AG10803 (cell line): ENCODE measurements at places on chromosomes 16 and 17.

- no peak for DNase-seq
Observed at GRCh38 chr17:12390631-12391030, 275.1 kb upstream of the MYOCD start.

GRCh38 chr17:41535764-41536481, 7.8 kb upstream of the KRT19 start:
- no peak for DNase-seq

DNA sequence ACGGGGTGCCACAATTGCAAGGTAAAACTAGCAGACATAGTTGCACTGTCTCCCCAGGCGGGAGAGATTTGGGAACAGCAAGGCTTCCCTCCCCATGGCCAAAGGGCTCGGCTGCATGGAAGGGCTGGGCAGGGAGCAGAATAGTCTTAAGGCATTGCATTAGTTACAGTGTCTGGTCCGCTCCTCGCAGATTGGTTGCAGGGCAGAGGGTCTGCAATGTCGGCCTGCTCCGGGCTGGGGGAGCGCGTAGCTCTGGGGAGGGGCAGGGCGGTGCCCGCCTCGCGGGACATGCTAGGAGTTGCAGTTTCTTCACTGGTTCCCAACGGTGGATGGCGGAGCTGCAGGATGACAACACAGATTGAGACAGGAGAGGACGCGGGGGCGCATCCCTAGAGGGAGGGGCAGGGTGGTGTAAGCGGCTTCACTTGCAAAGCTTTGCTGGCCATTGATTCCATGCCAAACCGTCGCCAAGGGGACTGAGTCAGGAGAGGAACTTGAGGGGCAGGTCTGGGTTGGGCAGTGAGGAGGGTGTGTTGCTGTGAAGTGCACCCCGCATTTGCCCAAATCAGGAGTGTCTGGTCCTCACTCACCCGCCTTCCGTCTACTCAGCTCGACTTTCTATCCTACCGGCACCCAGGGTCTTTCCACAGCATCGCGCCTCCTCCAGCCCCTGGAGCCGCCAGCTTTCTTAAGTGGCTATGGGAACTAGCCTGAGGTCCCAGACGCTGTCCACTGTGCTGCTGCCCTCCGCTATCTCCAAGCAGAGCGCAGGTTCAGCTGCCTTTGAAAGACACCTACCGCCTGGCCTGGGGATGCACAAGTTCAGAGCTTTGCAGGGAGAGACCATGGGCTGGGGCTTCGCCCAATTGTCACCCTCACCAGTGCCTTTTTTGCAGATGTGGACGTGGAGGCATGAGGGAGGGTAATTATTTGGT, 1748.9 kb downstream of the TP53TG3F start:
- DNase-seq, result no peak

GRCh38 chr17:61416211-61416539, 16.5 kb downstream of the TBX2 start:
- DNase-seq, result no peak

GRCh38 chr17:82737967-82738877, 2.8 kb downstream of the FN3K start:
- DNase-seq, result no peak

DNA sequence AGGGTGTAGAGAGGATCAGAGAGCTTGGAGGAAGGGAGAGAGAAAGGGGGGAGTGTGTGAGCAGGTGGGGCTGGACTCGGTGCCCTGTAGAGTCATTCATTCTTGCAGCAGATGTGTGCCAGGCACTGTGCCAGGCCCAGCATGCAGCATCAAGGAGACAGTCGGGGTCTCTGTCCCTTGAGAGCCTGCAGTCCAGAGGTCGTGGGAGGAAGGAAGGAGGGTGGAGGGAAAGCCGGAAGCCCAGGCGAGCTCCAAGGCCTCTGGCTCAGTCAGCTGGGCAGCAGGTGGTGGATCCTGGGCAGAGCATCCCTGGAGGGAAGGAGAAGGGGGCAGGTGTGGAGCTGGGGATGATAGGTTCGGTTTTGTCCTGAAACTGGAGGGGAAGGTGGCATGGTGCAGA, 27.5 kb downstream of the EPN2 start:
- DNase-seq, result no peak

GRCh38 chr17:67164302-67164701, 80.7 kb downstream of the HELZ start:
- no peak for DNase-seq

DNA sequence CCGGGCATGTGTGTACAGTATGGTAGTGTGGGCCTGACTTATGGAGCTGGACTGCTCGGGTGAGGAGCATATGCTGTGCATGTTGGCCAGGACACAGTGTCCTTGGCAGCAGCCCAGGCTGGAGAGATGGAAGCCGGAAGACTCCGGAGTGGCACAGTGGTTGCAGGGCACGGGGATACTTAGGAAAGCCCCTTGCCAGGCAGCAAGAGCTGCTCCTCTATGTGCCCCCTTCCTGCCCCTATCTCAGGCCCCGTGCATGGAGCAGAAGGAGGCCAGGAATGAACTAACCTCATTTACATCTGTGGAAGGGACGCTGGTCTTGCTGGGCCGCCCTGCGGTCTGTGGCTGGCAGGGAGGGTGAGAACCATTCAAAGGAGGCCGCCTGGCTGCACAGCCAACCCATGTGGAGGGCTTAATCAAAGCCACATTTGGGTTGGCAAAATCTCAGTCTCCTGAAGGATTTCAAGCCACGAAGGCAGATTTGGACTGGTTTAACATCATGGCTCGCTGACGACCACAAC, 32.2 kb upstream of the RCVRN start:
- DNase-seq, result peak; percentile 95

DNA sequence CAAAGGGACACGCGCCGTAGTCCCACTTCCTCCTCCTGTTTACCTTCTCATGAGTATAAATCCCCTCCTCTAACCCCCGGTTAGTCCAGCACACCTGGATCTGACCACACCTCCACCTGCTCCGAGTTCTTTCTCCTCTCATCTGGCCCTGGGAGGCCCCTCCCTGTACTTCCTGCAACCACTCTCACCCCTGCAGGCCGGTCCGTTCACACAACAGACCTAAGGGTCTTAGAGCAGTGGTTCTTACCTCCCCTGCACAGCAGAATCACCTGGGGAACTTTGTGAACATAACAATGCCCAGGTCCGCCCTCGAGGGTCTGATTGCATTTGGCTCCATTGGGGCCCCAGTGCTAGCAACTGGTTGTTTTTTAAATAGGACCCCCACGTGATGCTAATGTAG, 24.8 kb downstream of the TMEM114 start:
- no peak for DNase-seq

- DNase-seq, result peak; percentile 81
Observed at GRCh38 chr17:78013683-78014467, 55.4 kb downstream of the TNRC6C start.

DNA sequence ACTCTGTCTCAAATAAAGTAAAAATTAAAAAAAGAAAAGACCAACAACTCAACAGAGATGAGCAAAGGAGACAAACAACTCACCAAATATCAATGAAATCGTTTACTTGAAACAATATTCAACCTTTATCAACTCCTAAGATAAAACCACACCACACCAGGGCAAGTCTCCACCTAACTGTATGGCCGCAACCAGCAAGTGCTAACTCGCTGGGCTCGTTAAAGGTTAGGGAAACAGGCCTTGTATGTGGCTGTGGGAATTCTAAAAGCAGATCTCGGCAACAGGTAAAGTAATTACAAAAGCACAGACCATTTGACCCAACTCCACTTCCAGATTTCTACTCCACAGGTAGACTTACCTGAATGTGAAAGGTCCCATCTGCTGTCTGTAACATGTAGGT, 9.3 kb downstream of the ZCCHC14 start:
- DNase-seq, result no peak

DNA sequence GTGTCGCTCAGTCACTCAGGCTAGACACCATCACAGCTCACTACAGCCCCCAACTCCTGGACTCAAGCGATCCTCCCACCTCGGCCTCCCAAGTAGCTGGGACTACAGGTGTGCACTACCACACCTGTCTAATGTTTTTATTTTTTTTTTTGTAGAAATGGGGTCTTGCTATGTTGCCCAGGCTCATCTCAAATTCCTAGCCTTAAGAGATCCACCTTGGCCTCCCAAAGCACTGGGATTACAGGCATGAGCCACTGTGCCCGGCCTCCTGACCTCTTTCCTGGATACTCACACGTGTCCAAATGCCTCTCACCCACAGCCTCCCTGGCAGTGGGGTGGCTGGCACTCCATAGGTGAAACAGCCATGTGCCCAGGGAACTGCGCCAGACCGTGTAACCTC, 17.5 kb downstream of the CAMKK1 start:
- DNase-seq, result no peak

GRCh38 chr16:57807968-57808528, 5.8 kb upstream of the KIFC3 start:
- DNase-seq, result peak; percentile 95

DNA sequence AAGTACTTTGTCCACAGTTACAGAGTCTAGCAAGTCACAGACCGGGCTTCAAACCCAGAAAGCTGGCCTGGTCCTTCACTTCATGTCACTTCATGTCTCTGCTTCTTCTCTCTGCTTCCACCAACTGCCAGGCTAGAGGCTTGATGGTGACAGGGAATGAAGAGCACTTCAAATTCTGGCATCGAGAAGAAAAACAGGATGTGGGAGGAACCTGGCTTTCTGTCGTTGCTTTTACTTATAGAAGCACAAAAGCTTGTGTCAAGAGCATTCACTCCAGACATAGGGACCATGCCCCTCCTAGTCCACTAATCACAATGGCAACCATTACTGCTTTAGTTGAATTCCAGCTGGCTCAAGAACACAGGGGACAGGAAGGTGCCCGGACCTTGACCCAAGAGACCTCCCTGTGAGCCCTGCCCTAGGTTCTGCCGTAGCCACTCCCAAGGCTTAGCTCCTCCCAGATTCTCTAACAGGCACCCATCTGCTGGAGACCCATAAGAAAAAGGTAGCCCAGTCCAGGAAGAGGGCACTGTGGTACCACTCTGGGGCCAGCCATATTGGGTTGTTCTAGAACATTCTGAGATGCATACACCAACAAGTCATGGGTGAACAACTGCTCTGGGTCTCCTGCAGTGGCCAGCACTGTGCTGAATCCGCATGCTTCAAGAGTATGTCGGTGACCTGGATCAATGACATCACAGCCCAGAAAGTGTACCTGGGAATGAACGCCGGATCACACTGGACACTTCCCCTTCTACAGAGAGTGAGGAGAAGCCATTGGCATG, 181.8 kb downstream of the C16orf95 start:
- no peak for DNase-seq

- peak; percentile 82 for DNase-seq
Observed at GRCh38 chr17:50027881-50028735, 27.8 kb upstream of the ITGA3 start.

GRCh38 chr16:55152875-55153390, 171.1 kb upstream of the IRX6 start:
- peak; percentile 53 for DNase-seq

- peak; percentile 64 for DNase-seq
Observed at GRCh38 chr17:30244853-30245385, 9.4 kb upstream of the SLC6A4 start.

GRCh38 chr17:44557651-44558285, 484 bp downstream of the FZD2 start:
- DNase-seq, result peak; percentile 66

DNA sequence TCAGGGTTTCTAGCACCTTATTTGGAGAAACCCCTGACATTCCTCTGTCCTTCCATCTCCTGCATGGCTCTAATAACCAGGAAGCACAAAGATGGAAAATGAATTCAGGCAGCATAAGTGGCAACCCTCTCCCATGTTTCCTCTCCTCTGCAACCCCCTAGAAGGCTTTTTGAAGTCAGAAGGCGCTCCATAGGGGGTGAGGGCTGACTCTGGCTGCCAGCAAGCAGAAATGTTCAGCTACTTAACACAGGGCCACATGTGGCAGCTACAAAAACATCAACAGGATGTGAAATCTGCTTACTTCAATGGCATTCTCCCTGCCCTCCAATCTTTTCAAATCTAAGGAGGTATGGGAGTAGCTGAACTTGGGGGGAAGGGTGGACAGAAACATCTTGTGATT, 55.2 kb upstream of the IRX5 start:
- DNase-seq, result peak; percentile 8

GRCh38 chr17:30000001-30000754, 58.7 kb downstream of the EFCAB5 start:
- DNase-seq, result no peak

DNA sequence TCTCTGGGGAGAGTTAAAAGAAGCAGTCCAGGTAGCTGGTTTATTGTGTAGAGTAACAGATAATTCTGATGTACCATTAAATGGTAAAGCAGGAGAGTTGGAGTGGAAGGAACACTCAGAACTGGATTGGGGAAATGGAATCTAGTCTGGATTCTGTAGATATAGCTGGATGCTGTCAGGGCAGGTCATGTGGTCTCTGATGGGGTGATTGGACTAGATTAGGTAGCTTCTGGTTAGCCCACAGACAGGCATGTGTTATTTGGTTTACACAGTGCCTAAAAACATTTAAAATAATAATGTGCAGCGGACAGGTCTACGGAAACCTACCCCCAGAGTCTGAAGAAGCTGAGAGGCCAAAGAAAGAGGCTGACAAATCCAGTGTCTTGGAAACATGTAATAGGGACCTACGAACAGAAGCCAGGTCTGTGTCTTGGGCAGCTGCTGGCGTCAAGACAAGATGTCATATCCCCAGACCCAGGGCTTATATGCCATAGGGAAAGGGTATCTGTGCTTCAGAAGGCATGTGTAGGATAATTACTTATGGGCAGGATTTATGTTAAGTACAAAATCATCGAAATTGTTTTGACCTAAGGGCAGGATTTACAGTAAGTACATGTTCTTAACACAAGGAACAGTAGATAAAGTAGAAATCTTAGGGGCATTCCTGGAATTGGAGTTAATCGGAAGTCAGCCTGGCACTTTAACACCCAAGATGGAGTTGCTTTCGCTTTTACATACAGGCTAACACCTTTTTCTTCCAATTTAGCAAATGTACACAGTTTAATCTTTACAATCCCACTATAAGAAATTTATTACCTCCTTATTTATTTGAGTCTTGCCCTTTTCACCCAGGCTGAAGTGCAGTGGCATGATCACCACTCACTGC, 12.4 kb downstream of the LUC7L3 start:
- no peak for DNase-seq

GRCh38 chr17:47604598-47604927, 45.2 kb upstream of the KPNB1 start:
- peak; percentile 22 for DNase-seq

DNA sequence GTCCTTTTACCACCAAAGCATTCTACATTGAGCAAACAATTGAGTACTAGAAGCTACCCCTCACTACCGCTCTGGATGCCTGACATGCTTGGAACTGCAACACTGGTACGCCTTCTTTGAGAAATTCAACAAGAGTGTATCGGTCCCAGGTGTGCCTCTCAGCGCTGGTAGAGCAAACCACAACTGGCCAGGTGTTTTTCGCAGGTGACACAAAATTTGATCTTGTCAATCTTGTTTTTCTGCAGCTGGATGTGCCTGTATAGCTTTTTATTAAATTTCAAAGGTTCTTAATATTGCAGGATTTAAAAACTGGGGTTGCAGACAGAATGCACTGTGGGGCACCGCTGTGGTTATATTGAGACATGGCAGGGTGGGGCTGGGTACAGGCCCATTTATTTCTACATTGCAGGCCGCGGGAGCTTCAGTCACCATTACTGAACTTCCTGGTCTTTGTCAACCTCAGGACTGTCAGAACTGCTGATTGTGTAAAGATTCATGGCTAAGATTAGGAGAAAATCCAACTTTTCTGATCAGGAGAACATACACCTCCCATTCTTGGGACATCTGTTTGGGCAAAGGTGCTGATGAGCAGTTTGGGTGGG, 4.5 kb upstream of the SNX20 start:
- no peak for DNase-seq

- no peak for DNase-seq
Observed at GRCh38 chr16:31129568-31130335, 5.8 kb downstream of the PRSS8 start.
